Caki2 (cell line): ENCODE measurements at places on chromosomes 5 and 9.

DNA sequence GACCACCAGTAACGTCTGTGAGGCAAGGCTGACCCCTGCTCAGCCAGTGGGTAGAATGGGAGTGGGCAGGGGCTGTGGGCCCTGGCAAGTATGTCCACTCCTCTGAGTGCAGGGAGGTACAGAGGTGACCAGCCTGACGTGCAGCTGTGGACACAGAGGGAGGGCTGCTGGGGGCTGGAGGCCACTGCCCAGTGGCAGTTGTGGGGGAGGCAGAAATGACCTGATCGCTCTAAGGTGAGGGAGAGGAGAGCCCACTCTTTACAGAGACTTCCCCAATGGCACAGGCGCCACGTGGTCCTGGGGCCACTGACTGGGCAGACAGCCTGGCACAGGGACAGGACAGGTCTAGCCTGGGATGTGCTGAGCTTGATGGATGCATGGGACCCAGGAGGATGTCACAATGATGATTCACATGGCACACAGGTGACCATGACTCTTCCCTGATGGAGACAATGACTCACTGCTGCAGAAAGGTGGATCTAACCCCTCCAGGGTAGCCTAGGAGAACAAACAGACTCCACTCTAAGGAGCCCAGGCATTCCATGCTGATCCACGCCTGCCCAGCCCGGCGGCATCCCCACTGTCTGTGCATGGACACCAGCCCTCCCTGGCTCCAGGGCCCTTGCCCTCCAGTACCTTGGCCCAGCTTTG, 7.7 kb downstream of the LPCAT1 start:
- peak; percentile 94 for DNase-seq

GRCh38 chr5:66843065-66843464, 246.9 kb downstream of the MAST4 start:
- DNase-seq = no peak

DNA sequence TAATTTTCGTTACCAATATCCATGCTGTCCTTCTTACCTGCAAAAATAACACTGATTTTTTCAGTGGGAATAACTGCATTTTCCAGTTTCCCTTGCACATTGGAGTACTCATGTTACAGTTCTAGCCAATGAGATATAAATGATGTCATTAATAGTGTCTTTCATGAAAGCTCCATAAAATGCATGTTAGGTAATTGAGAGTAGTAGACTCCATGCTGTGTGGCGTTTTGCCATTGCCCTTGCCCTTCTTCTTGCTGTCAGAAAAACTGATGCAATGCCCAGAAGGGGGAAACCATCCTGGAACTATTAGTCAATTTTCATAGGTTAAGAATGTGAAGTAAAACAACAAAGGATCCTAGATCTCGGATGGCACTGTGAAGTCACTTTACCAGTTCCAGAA, 1765.3 kb downstream of the EFNA5 start:
- DNase-seq = no peak

GRCh38 chr5:55344392-55344992, 36.7 kb downstream of the MTREX start:
- DNase-seq = peak; percentile 40

GRCh38 chr9:63817622-63818518, 1467.1 kb downstream of the FOXD4L5 start:
- DNase-seq = peak; percentile 8

DNA sequence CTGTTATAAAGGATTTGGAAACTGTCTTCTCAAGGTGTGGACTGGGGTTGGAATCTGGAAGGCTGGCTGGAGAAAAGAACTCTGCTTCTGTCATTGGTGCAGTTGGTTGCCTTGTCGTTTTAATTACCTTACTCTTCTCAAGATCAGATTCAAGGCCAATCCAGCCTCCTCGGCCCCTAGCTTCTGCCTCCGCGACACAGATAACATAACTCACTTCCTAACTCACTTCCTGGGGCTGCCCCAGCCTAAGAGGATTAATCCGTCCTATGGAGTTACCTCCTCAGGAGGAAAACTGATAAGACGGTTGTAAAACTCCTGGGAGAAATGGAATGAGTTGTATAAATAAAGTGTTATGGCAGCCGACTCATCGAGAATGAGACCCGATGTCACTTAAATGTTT, 389.1 kb upstream of the WWC1 start:
- no peak for DNase-seq

- no peak for DNase-seq
Observed at GRCh38 chr9:79224672-79225433, 346.9 kb upstream of the TLE4 start.

GRCh38 chr9:88803546-88804253, 187.6 kb upstream of the S1PR3 start:
- DNase-seq = no peak

- DNase-seq = no peak
Observed at GRCh38 chr9:133285252-133285775, 10.3 kb upstream of the ABO start.

- no peak for DNase-seq
Observed at GRCh38 chr5:38162625-38163024, 95.7 kb upstream of the EGFLAM start.

GRCh38 chr5:67289763-67290521, 93.3 kb upstream of the CD180 start:
- no peak for DNase-seq

DNA sequence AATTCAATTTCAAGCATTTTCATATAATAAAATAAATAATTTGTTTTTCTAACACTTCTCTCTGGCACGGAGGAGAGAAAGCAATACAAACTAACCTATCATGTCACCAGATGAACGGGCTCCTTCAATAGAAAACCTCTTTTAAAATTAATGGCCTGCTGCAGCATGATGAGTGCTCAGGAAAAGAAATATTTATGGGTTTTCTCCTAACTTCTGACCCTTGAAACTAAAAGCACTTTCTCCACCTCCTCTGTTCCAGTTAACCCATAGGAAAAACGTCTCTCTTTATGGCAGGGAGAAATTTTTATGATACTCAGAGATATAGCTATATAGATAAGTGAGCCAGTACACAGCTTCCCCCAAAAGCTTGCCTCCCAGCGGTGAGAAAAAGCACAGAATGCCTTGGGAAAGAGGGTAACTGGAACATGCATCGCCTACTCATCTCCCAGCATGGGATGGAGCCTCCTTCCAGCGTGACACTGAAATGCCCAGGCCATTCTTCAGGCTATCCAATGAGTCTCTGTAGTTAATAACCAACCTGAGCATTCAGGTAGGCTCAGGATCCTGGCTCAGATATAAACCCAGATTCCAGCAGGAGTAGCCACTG, 963.0 kb upstream of the DMAC1 start:
- no peak for DNase-seq

GRCh38 chr9:114161513-114161912, 6.2 kb downstream of the COL27A1 start:
- DNase-seq = no peak

- no peak for DNase-seq
Observed at GRCh38 chr5:135569755-135570452, 8.9 kb downstream of the CXCL14 start.

GRCh38 chr9:111501005-111501562, 16.9 kb upstream of the ECPAS start:
- no peak for DNase-seq

DNA sequence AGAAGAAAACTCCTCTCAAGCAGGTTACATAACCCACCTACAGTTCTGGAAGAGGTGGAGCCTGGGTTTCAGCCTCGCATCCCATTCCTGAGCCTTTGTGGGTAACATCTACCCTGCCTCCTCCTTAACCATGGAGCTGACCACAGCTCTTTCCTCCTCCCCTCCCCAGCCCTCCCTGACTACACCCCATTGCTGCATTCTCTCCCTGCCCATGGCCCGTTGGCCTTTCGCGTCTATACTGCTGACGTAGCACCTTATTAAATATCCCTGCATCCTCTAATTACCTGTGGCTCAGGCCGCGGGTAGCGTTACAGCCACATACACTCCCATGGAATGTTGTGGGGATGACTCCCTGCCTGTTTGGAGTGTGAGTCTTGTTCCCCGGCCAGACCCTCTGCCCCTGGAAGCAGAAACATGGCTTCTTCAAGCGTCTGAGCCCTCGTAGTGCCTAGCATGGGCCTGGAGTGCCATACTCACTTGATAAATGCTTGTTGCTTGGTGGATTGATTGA, 72.8 kb downstream of the WWC1 start:
- DNase-seq = no peak
